ENCODE measurements at places on chromosomes 5 and 9. TPM values are rescaled to one million over a fixed set of nuclear protein-coding genes. Genes with fewer than 3 reads are reported as not detected.

DNA sequence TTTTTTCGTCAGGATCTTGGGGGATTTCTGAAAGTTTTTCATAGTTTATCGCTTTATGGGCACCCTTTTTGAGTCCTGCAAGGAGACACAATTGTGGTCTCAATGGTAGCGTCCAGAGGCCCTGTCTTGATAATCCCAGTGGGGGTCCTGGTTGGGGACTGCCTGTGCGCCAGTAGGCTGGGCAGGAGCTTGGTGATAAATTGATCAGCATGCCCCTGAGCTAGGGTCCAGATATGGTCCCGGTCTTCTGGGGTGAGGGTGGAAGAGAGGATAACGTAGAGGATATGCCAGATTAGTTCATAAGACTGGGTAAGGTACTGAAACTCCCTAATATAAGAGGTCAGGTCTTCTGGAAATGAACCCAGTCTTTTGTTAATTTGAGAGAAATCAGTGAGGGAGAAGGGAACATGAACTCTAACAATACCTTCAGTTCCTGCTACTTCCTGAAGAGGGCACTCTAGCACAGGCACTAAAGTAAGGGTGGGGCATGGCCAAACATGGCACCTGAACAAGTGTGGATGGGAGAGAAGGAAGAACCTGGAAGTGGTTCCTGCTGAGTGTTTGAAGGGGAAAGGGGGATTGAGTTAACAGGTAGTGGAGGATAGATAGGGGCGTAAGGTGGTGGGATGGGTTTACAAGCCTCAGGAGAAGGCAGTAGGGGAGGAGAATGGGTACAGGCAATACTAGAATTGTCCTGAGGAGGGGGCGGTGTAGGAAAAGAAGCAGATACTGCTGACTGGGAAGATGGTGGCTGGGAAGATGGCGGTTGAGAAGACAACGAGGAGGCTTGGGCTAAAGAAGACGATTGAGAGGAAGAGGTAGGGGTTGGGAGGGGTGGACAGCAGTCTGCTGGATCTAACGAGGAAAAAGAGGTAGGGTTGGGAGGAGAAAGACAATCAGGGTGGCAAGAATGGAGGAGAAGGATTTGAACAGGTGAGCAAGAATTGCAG is 33.8 kb upstream of the ANXA2R start:
- H3K36me3 ChIP-seq: no peaks in the 10 kb centered on the region
- H3K4me3 ChIP-seq: no peak overlapping the region
- no peaks in the 10 kb centered on the region for H3K27me3 ChIP-seq
- H3K27ac ChIP-seq: no peak overlapping the region

HMCN2 gene
- 1.2 TPM for total RNA-seq

- no peak overlapping the region for H3K4me3 ChIP-seq
- H3K27ac ChIP-seq: no peak overlapping the region
- no peak for DNase-seq
- H3K27me3 ChIP-seq: no peaks in the 10 kb centered on the region
Observed at GRCh38 chr9:136784997-136785361, 6.2 kb upstream of the TMEM141 start.

DDX4 gene
- total RNA-seq: not detected

GRCh38 chr5:98308960-98309359 is 464.5 kb upstream of the RGMB start:
- H3K4me1 ChIP-seq: no peaks in the 10 kb centered on the region
- no peaks in the 10 kb centered on the region for H3K27me3 ChIP-seq
- H3K36me3 ChIP-seq: no peaks in the 10 kb centered on the region
- H3K4me3 ChIP-seq: no peak overlapping the region
- no peak for DNase-seq

GRCh38 chr5:36300191-36300926 is 1.3 kb downstream of the RANBP3L start:
- H3K27me3 ChIP-seq: no peaks in the 10 kb centered on the region
- H3K4me3 ChIP-seq: peak overlapping the region; percentile 31
- no peaks in the 10 kb centered on the region for H3K4me1 ChIP-seq
- peak overlapping the region; percentile 81 for H3K27ac ChIP-seq
- H3K36me3 ChIP-seq: no peaks in the 10 kb centered on the region

ANKRD34B gene
- not detected for total RNA-seq

GRCh38 chr5:73420666-73421065 is 27.9 kb downstream of the FOXD1 start:
- H3K27ac ChIP-seq: no peak overlapping the region
- H3K27me3 ChIP-seq: peaks cover 36% of the 10 kb centered on the region

KIAA0825 gene
- 1.8 TPM for total RNA-seq

GRCh38 chr5:136212252-136212721 is 19.3 kb upstream of the SMIM32 start:
- H3K4me1 ChIP-seq: no peaks in the 10 kb centered on the region
- peak; percentile 70 for DNase-seq
- H3K36me3 ChIP-seq: no peaks in the 10 kb centered on the region
- H3K4me3 ChIP-seq: no peak overlapping the region
- no peaks in the 10 kb centered on the region for H3K27me3 ChIP-seq

GRCh38 chr9:134564431-134565170 is 77.0 kb upstream of the COL5A1 start:
- H3K36me3 ChIP-seq: no peaks in the 10 kb centered on the region
- H3K27ac ChIP-seq: no peak overlapping the region
- no peaks in the 10 kb centered on the region for H3K4me1 ChIP-seq
- DNase-seq: peak; percentile 13
- no peaks in the 10 kb centered on the region for H3K27me3 ChIP-seq
- no peak overlapping the region for H3K4me3 ChIP-seq

- DNase-seq: no peak
- no peak overlapping the region for H3K4me3 ChIP-seq
- H3K27ac ChIP-seq: no peak overlapping the region
- H3K36me3 ChIP-seq: no peaks in the 10 kb centered on the region
- H3K4me1 ChIP-seq: no peaks in the 10 kb centered on the region
- no peaks in the 10 kb centered on the region for H3K27me3 ChIP-seq
Observed at GRCh38 chr5:14450018-14450524, 131.5 kb upstream of the OTULINL start.

DNA sequence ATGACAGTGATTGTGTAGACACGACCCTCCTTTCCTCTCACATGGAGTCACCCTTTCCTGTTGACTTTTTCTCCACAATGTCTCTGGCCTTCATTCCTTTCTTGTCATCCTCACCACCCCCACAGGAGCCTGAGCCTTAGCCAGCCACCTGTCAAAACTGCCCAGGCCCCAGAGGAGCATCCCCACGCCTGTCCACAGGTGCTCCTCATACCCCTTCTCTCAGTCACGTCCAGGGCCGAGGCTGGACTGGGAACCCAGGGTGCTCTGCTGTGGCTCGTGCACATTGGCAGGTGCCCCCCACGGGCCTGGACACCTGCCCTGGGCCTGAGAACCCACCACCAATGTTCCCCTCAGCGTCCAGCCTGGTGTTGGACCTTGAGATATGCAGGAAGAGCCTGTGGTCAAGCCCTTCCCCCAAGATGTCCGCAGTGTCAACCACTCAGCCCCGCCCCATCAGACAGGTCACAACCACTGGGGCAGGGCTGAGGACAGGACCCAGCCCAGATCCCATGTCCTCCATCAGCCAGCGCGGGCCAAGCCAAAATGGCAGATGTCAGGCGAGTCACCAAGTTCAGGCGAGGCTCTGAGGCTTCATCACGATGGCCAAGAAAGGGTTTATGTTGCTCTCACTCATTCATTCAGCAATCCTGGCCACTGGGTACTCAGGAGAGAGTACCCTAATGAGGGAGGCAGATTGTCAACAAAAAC is 65.8 kb upstream of the STXBP1 start:
- H3K27me3 ChIP-seq: no peaks in the 10 kb centered on the region
- H3K4me1 ChIP-seq: peaks cover 10% of the 10 kb centered on the region
- H3K36me3 ChIP-seq: no peaks in the 10 kb centered on the region

HAVCR1 gene
- not detected for total RNA-seq

- no peak overlapping the region for H3K27ac ChIP-seq
- H3K36me3 ChIP-seq: no peaks in the 10 kb centered on the region
- no peak overlapping the region for H3K4me3 ChIP-seq
- no peaks in the 10 kb centered on the region for H3K4me1 ChIP-seq
Observed at GRCh38 chr5:122772446-122772845, 2.4 kb upstream of the SNX2 start.

DNA sequence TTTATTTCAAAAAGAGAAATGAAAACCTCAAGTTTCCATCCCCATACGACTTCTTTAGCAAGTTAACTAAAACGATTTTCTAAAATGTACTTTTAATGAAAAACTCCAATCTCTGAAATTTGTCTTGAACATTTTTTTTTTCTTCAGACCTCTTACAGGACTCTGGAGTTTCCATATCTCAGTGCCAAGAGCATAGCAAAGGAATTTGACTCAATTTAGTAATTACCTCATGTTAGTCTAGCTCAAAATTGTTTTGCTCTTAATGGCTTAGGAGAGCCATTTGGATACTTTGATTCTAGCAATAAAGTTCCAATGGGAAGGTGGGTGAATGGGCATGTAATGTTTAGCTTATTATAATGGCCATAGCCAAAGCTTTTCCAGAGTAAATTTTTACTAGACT is 26.0 kb upstream of the SPATA31D4 start:
- no peaks in the 10 kb centered on the region for H3K4me1 ChIP-seq
- H3K27me3 ChIP-seq: no peaks in the 10 kb centered on the region
- no peak overlapping the region for H3K27ac ChIP-seq
- no peaks in the 10 kb centered on the region for H3K36me3 ChIP-seq
- no peak overlapping the region for H3K4me3 ChIP-seq
- no peak for DNase-seq

DNA sequence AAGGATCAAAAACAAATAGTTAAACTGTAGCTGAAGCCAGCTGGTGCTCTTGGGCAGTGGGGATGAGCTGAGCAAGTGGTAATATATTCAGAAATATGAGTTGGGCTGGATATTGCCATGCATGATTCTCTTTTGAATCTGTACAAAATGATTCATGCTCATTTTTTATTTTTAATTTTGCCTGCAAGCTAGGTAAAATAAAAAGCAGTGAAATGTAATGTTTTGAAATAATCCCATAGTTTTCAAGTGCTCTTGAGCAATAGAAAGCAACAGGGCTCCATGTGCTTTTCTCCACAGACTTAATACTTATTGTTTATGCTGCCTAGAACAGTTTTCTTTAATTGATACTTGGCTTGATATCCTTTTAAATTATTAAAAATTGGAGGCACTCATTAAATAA is 489.3 kb downstream of the TLE4 start:
- no peak overlapping the region for H3K27ac ChIP-seq
- no peaks in the 10 kb centered on the region for H3K4me1 ChIP-seq
- no peaks in the 10 kb centered on the region for H3K36me3 ChIP-seq
- H3K4me3 ChIP-seq: no peak overlapping the region

- H3K27ac ChIP-seq: no peak overlapping the region
- H3K27me3 ChIP-seq: no peaks in the 10 kb centered on the region
- no peak for DNase-seq
- no peaks in the 10 kb centered on the region for H3K36me3 ChIP-seq
Observed at GRCh38 chr5:132058646-132059042, 1.8 kb upstream of the IL3 start.

- no peak overlapping the region for H3K4me3 ChIP-seq
- H3K27ac ChIP-seq: no peak overlapping the region
- H3K27me3 ChIP-seq: no peaks in the 10 kb centered on the region
- no peaks in the 10 kb centered on the region for H3K4me1 ChIP-seq
- DNase-seq: no peak
- H3K36me3 ChIP-seq: no peaks in the 10 kb centered on the region
Observed at GRCh38 chr9:92952906-92953610, 5.7 kb downstream of the FGD3 start.

GABRA1 gene
- total RNA-seq: not detected

PKD2L2 gene
- not detected for total RNA-seq

DNA sequence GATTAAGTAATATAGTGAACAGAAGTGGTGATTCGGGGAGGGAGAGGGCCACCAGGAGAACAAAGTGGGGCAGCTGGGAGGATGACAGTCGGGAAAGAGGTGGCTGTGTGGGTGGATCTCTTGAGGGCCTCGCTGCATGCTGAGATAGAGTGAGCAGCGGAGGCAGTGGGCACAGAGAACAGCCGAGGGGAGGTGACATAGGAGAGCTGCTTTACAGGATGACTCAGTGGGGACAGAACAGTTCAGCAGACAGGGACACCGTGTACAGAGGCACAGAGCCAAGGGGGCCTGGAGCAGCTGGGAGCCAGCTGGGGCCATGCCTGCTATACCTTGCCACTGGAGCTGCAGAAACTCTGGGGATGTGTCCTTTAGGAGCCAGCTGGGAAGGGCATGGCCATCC is 273.9 kb downstream of the GADD45G start:
- DNase-seq: peak; percentile 84
- no peak overlapping the region for H3K27ac ChIP-seq
- H3K27me3 ChIP-seq: no peaks in the 10 kb centered on the region
- H3K36me3 ChIP-seq: no peaks in the 10 kb centered on the region

DNA sequence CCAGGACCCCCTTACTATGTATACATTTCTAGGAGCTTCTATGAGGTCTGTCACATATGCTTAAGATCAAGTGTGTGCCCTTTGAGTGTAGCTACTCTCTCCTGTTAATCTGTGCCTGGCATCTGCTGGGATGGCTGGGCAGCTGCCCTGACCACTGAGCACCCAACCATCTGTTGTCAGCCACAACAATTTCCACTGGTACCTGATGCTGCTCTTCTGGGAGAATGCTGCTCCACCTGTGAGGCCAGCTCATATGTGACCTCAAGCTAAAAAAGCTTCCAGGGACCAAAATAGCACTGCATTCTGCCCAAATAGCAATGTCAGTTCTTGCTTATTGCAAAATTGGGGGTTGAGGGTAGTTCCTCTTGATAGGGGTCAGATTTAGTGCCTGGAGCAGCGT is 595.6 kb downstream of the RAB3C start:
- H3K27me3 ChIP-seq: no peaks in the 10 kb centered on the region
- no peak overlapping the region for H3K27ac ChIP-seq
- H3K4me1 ChIP-seq: no peaks in the 10 kb centered on the region
- H3K36me3 ChIP-seq: no peaks in the 10 kb centered on the region
- no peak for DNase-seq

DNA sequence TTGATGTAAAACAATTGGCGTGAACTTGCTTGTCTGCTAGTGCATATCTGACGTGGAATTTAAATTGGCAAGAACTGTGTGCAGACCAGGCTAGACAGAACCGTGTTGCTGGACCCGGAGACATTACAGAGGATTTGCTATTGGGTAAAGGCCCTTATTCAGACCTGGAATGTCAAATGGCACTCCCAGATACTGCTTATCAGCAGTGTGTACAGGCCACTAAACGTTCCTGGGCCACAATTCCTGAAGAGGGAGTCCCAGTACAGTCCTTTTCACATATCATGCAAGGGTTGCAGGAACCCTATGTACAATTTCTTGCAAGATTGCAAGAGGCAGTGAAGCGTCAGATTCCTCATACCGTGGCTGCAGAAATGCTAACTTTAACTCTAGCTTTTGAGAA is 13.5 kb upstream of the MCCC2 start:
- no peak for DNase-seq
- H3K27me3 ChIP-seq: no peaks in the 10 kb centered on the region
- H3K4me1 ChIP-seq: no peaks in the 10 kb centered on the region
- no peaks in the 10 kb centered on the region for H3K36me3 ChIP-seq

GRCh38 chr5:168822248-168822744 is 243.1 kb upstream of the PANK3 start:
- H3K4me3 ChIP-seq: no peak overlapping the region
- no peaks in the 10 kb centered on the region for H3K36me3 ChIP-seq
- H3K4me1 ChIP-seq: peaks cover 7% of the 10 kb centered on the region
- no peak for DNase-seq
- H3K27me3 ChIP-seq: no peaks in the 10 kb centered on the region
